Neural crest cell (in vitro differentiated cells): ENCODE measurements at places on chromosomes 5 and 9.

- DNase-seq, result no peak
Measured at GRCh38 chr9:132192728-132193127, 30.9 kb downstream of the NTNG2 start.

DNA sequence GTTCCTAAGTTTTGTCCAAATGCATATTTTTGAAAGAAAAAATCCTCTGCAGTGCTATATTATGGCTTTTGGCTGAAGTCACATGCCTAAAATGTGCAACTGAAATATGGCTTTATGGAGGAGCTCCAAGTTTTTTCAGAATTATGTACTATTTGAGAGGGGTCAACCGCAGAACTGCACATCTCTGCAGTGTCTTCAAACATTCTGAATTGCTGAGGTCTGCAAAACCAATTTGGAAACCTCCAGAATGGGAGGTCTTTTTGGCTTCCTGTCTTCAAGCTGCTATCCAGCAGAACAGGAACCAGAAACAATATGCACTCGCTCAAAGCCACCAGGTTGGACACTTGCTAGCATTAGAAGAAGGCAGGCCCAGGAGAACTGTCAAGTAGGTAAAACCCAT is 376.0 kb upstream of the PAPPA start:
- no peak for DNase-seq

- DNase-seq, result no peak
Measured at GRCh38 chr5:178192244-178192643, 5.1 kb upstream of the GMCL2 start.

DNA sequence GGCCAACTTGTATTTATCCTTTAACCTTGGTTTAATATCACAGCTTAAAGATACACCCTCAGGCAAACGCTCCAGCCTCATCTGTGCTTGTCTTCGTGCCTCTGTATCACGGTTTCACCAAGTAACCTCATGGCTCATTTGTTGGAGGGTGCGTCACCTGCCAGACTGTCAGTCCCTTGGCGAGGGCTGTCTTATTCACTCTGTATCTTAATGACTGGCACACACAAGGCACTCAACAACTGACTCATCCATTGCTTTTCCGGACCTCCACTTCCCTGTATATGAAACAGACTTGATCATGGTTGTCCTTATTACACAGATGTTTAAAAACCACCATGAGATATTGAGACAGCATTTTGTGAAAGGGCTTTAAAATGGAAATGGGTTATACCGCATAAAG is 28.0 kb downstream of the LCP2 start:
- no peak for DNase-seq

DNA sequence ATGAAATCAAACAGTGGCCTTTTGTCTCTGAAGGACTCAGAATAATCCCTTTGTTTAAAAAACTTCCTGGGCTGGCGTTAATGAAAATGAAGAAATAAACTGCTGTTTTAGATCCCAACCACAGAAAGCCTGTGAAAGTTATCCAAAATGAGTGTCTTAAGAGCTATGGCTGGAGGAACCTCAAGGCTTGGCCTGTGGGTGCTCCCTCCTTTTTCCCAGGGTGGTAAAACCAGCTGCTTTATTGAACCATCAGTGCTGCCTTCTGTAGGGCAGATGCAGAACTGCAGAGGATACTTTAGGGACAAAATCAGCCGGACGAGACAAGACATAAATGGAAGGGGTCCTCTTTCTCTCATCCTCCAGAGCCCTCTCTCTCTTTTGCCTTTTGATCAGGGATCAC is 100.9 kb downstream of the SMARCA2 start:
- no peak for DNase-seq
